Right atrium auricular region (tissue), 2 donors: ENCODE measurements at places on chromosomes 3 and 15. TPM values are rescaled to one million over a fixed set of nuclear protein-coding genes. Genes with fewer than 3 reads are reported as not detected.

NR2E3 gene
- not detected for total RNA-seq

ALDH1L1 gene
- 13.7 TPM for total RNA-seq

ITIH1 gene
- total RNA-seq = not detected

CMTM7 gene
- total RNA-seq = 8.2 TPM

ZBED2 gene
- 0.47 TPM for total RNA-seq

POC1A gene
- total RNA-seq = 0.47 TPM

ZNF445 gene
- total RNA-seq = 5.9 TPM

SLC15A2 gene
- total RNA-seq = 0.47 TPM

PLSCR1 gene
- total RNA-seq = 43.1 TPM

KBTBD13 gene
- 2.6 TPM for total RNA-seq

NOX5 gene
- total RNA-seq = 0.16 TPM

NCEH1 gene
- 14.3 TPM for total RNA-seq

ADGRG7 gene
- total RNA-seq = not detected

PARP9 gene
- 14.5 TPM for total RNA-seq

RAB6B gene
- total RNA-seq = 9.5 TPM

FGD5 gene
- 18.8 TPM for total RNA-seq

SNRPN gene
- 381 TPM for total RNA-seq

ROBO1 gene
- 19.7 TPM for total RNA-seq

ROPN1 gene
- not detected for total RNA-seq

TM4SF1 gene
- total RNA-seq = 211 TPM

CALML4 gene
- total RNA-seq = 0.52 TPM

GUCA1C gene
- total RNA-seq = not detected

GRAMD1C gene
- 1.2 TPM for total RNA-seq

RPP14 gene
- total RNA-seq = 10.9 TPM

CNTN6 gene
- not detected for total RNA-seq

TMEM87A gene
- 17.0 TPM for total RNA-seq

PAK6 gene
- 32.5 TPM for total RNA-seq

HHLA2 gene
- not detected for total RNA-seq

NT5DC2 gene
- 94.0 TPM for total RNA-seq

THUMPD3 gene
- total RNA-seq = 30.5 TPM

ALPK3 gene
- 99.0 TPM for total RNA-seq

VILL gene
- 12.2 TPM for total RNA-seq

C15orf39 gene
- 5.9 TPM for total RNA-seq
